ENCODE measurements at places on chromosomes 7 and 10.

GRCh38 chr7:142626420-142627035 lies 122.7 kb upstream of the PRSS1 start:
- no peak for DNase-seq

GRCh38 chr7:16023046-16023445 lies 336.6 kb upstream of the MEOX2 start:
- no peak for DNase-seq

GRCh38 chr7:91294639-91295220 lies 30.5 kb downstream of the FZD1 start:
- DNase-seq, result no peak

- DNase-seq, result no peak
Measured at GRCh38 chr7:153628825-153629224, 423.4 kb upstream of the DPP6 start.

DNA sequence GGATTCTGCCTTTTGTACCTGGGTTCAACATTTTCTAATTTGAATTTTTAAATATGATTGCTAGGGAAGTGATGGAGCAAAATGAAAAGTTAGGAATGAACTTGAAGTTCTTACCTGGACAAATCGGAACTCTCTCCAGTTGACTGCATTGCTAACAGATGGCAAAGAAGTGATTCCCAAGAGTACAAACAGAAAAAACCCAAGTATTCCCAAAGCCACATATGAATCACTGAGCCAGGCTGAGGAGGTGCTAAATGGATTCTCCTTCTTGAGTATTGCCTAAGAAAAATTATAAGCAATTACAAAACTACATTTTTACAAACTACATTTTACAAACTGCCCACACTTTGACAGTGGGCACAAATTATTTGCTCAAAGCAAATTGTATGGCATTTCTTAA lies 25.9 kb downstream of the STEAP4 start:
- no peak for DNase-seq

GRCh38 chr7:43240565-43240964 lies 128.1 kb downstream of the HECW1 start:
- DNase-seq, result no peak

- no peak for DNase-seq
Measured at GRCh38 chr7:80815733-80816132, 103.1 kb downstream of the SEMA3C start.

GRCh38 chr7:151859948-151860685 lies 16.8 kb downstream of the PRKAG2 start:
- DNase-seq, result no peak

DNA sequence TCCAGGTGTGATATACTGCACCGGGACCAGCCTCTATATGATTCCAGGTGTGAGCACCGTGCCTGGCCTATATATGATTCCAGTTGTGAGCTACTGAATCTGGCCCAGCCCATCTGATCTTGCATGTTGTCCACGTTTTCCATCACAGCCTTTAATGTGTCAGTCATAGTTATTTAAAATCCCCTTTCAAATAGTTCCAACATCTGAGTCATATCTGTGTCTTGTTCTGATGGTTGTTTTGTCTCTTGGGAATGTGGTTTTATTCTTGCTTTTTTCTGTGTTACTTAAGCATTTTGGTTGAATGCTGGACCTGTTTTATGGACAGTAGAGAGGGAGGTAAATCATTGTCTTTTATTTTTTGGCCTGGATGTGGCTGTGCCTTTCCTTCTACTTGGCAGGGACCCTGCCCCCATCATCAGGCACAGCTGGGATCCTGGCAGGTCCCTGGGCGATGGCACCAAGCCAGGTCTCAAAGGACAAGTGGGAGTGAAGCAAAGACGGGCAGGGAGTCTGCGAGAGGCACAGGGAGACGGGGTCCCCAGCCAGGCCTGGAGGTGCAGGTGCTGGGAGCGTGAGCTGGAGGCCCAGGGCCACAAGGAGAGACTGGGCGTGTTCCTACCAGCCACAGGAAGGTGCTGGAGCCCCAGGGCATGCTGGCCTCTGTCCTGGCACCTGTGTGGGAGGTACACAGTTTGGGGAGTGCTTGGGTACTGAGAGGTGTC lies 94.7 kb downstream of the DYNC2I1 start:
- no peak for DNase-seq

GRCh38 chr7:40644454-40645188 lies 509.8 kb downstream of the SUGCT start:
- DNase-seq, result no peak

GRCh38 chr10:70122742-70123141 lies 9.9 kb downstream of the AIFM2 start:
- no peak for DNase-seq

DNA sequence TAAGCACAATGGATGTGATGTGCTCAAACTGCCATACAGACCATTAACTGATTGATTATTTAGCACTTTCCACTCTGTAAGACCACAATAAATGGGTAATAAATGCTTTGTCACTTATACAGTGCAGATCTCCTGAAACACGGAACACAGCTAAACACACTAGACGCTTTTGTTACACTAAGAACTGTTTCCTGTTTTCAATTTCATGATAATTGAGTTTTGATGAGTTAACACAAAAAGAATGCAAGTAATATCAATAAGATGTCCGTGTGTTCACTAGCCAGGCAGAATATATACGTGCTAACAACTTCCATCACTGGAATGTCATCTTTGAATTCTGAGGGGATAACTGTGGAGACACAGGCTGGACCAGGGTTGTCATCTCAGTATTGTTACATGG lies 178.8 kb downstream of the SKAP2 start:
- DNase-seq, result no peak

- DNase-seq, result no peak
Measured at GRCh38 chr10:85786401-85786899, 580.1 kb downstream of the GRID1 start.

- no peak for DNase-seq
Measured at GRCh38 chr7:156818133-156818532, 74.8 kb downstream of the LMBR1 start.

DNA sequence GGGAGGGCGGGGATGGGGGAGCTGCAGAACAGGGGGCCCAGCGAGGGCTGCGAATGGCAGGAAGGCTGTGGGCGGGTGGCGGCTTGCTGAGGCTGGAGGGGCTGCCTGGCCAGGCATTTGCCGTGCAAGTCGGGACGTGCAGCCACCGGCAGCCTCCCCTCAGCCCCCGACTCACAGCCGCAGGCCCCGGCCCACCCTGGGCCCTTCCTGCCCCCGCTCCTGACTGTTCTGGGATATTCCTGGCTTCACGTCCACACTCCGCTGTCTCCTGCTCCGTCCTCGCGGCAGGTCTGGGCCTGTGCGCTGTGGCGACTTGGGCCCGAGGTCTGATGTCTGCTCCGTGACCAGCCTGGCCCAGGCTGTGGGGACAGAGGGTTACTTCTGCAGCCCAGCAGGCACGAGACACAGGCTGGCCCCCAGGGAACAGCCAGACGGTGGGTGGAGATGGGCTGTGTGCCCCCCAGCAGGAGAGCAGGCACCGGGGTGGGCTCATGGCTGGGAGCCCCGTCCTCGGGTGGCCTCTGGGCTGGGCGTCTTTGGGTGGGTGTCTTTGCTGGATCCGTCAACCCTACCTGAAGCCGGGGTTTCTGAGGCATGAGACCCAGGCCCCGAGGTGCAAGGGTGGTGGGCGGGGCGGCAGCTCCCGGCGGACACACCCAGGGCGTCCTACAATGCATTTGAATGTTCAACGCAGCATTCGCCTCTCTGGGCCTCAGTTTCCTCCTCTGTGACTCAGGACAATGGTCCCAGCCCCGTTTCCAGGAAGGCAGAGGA lies 86.5 kb downstream of the FOXL3 start:
- DNase-seq, result no peak

GRCh38 chr10:46016190-46016589 lies 14.2 kb downstream of the NCOA4 start:
- no peak for DNase-seq

GRCh38 chr10:3737864-3738263 lies 47.1 kb downstream of the KLF6 start:
- DNase-seq, result no peak

- no peak for DNase-seq
Measured at GRCh38 chr7:155530601-155531000, 15.8 kb downstream of the CNPY1 start.

Measured in fibroblast of skin of left biceps (primary cell).